Mucosa of gallbladder (tissue), 1 donor: ENCODE measurements at places on chromosomes 16 and 17. TPM values are rescaled to one million over a fixed set of nuclear protein-coding genes. Genes with fewer than 3 reads are reported as not detected.

The SPATA33 gene
- 13.6 TPM for total RNA-seq

The CACNG3 gene
- total RNA-seq = not detected

The GGT6 gene
- 21.3 TPM for total RNA-seq

DNA sequence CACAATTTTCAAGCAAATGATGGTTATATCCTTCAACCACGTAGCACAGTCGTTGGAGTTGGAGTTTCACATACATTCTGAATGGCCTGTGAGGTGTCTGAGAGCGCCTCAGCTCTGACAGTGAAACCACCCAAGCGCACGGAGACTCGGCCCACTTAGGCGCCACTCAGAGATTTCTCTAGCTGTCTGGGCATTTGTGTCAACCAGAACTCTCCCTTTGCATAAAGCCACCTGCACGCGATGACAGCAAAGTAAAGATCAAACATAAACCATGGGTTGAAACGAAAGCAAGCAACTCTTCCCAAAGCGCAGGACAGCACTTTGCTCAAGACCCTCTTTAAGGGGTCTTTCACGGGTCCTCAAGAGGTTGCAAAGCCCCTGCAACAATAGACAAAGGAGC lies 533 bp downstream of the SLC6A4 start:
- DNase-seq = no peak

- no peak for DNase-seq
Observed at GRCh38 chr17:3724378-3725077, 825 bp downstream of the HASPIN start.

The TBX4 gene
- 1.6 TPM for total RNA-seq

DNA sequence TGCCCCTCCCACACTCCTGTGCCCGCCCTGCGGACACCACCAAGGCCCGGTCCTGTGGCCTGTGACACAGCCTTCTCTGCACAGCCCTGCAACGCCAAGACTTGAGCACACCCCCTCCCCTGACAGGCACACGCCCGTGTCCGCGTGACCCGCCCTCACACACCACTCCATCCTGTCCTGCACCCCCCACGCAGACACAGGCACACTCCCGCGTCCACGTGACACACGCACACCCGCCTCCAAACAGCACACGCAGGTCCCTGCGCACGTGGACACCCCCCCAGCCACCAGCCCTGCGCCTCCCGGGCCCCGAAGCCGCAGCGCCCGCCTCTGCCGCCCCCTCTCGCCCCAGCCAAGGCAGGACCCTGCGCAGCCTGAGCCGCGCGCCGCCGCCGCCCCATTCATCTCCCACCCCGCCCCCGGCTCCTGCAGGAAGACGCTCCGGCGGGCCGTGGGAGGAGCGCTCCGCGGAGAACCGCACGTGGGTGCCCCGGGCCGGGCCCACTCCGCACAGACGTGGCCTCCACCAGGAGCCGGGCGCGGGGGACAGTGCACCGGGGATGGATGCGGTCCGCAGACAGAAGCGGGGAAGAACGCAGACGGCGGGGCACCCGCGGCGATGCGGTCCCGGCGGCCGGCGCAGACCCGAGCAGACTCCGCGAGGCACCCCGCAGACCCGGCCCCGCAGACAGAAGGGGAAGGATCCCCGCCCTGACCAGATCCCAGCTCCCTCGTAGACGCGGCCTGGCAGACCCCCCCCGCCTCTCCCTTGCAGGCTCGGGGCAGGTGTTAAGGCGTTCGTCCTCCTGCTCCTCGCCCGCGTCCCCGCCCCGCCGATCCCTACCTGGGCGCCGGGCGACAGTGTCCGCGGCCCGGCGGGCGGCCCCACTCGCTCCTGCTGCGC lies 506 bp downstream of the CAMKK1 start:
- DNase-seq = peak; percentile 78

- DNase-seq = no peak
Observed at GRCh38 chr16:79372503-79373184, 227.9 kb downstream of the MAF start.

- no peak for DNase-seq
Observed at GRCh38 chr16:8849411-8850011, 19.3 kb downstream of the CARHSP1 start.
